ENCODE measurements at places on chromosomes 2 and 18. TPM values are rescaled to one million over a fixed set of nuclear protein-coding genes. Genes with fewer than 3 reads are reported as not detected.

Gene NBEAL1
- total RNA-seq = 69.1 TPM

Gene GAREM1
- total RNA-seq = 5.1 TPM

Gene MC5R
- total RNA-seq = not detected

Gene FBXO41
- 1.8 TPM for total RNA-seq

Gene LIMS4
- 18.4 TPM for total RNA-seq

Gene RAB6D
- total RNA-seq = not detected

All from smooth muscle cell of the umbilical artery (primary cell).